ENCODE measurements at places on chromosomes 2 and 18.

DNA sequence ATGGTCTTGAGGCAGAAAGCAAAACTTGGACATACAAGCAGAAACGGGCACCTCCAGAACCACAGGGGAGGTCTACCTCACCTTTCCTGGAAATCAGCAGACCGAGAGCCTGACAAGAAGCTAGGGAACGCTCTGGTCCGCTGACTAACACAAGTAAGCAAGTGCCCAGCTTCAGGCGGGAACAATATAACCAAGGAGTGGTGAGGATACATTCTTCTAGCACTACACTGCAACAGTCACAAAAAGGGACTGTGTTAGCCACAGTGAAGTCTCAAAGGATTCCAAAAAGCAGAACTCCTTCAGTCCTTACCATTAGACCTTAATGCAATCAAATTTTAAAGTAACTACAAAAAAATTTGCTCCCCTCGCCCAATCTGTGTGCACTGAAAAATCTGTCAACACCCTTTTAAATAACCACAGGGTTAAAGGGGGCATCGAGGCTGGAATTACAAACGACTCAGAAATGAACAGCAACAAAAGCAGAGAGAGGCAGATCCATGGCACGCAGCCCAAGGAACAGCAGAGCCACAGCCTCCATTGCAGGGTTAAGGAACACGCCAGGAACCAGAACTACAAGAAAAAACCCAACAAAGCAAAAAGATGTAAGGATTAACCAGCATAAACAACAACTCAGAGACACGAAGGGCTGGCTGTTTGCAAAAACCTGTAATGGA is 7.1 kb downstream of the THAP4 start:
- DNase-seq, result no peak

- DNase-seq, result no peak
These were observed 27.1 kb upstream of the TGIF1 start for GRCh38 chr18:3422905-3423304.

- DNase-seq, result no peak
These were observed 67.3 kb downstream of the NCKAP5 start for GRCh38 chr2:133500917-133501316.

DNA sequence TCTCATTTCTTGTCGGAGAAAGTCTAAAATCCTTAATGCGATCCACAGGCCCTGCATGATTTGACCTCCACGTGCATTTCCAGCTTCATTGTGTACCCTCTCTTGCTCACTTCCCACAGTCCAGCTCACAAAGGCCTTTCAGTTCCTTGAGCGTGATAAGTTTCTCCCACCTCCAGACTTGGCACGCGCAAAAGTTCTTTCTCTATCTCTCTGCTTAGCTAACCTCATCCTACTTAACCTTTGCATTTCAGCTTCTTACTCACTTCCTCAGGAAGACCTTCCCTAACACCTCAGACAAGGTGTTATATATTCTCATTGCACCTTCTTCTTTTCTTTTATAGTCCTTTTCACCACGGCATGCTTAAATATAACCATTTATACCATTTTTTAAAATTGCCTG is 124.8 kb upstream of the XPO1 start:
- DNase-seq, result no peak

DNA sequence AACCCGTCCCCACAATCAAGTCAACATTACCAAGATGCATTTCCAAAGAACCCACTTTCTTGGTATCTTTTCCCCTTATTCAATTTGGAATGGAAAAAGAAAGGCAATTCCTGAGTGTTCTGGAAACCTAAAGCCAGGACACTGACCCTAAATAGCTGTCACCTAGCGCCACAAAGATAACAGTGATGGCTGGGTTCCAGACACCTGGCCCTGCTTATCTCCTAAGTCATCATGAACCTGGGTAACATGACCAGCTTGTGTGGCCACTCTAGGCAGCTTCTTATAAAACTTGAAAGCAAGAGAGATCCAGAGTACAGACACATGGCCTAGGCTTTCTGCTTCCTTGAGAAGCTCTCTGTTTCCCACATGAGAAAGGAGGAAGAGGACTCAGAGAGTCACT is 95.4 kb downstream of the BOD1L2 start:
- DNase-seq, result no peak

- no peak for DNase-seq
These were observed 13.5 kb downstream of the SIX3 start for GRCh38 chr2:44954889-44955592.

- DNase-seq, result no peak
These were observed 18.1 kb downstream of the SOWAHC start for GRCh38 chr2:109632158-109632789.

DNA sequence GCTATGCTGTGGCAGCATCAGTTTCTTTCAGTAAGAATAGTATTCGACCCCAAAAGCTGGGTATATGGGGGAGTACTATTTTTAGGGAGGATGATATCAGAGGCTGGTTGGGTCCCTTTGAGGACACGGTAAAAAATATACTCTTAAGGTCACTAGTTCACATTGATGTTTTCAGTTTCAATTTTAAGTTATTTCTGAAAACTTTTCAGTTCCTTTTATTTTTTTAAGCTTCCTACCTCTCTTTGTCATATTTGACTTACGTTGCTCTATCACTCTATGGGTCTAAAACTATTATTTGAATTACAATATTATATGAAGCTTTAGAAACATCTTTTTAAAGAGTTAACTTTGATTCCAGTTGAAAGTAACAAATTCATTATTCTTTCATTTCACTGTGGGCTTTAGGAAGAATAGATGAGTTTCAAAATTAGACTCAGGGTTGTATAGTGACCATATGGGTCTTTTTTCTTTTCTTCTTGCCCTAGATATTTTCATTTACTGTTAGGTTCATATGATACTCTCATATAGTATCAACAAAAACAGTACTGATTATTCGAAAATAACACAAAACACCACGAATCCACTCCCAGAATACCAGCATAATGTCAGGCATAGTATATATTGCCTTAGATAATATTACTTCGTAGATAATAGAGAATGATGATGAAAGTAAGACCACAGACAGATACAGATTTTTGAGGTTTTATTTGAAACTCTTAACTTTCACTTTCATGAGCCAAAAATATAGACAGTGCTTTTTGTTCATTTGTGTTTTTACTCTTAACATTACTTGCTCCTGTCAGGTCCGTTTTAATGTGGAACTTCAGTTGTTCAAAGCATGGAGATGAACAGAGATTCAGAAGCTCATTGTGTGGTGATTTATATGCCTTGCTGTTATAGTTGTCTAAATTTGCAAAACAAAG is 9.8 kb downstream of the RMDN2 start:
- no peak for DNase-seq

GRCh38 chr2:188142636-188143295 is 148.9 kb upstream of the GULP1 start:
- no peak for DNase-seq

DNA sequence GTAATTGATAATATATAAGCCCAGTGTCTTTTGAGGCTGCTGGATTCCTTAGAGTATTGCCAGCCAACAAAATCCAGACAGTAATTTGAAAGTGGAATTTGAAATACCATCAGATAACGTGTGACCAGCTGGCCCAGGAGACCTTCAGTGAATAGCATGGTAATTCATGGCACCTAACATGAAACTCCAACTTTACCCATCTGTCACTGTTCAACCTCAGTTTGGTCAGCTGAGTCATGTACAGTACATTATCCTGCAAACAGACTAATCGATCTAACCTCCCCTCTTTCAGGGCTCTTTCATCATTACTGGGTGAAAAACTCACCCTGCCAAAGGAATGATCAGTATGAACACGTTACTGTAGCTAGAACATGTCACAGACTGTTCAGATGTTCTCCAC is 230.6 kb downstream of the DOK6 start:
- DNase-seq, result no peak

GRCh38 chr2:74558284-74559230 is 4.0 kb downstream of the DOK1 start:
- DNase-seq, result no peak

GRCh38 chr2:72583376-72583775 is 242.5 kb downstream of the EXOC6B start:
- DNase-seq, result no peak

DNA sequence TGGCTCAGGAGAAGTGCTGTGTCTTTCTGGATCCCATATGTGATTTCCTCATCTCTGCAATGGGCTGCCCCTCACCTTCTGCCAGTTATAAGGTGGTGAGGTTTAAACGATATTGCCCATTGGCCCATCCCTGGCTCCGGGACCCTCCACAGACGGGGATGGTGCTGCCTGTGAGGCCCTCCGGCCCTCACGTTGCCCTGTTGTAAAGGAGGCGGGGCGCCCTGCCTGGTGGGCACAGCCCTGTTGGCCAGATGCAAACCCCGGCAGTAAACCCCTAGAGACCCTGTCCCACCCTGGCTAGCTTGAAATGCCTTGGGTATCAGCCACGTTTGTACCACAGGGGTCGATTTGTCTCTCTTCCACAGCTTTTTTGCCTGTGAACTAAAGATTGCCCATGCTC is 7.4 kb downstream of the ARHGEF4 start:
- DNase-seq, result no peak

DNA sequence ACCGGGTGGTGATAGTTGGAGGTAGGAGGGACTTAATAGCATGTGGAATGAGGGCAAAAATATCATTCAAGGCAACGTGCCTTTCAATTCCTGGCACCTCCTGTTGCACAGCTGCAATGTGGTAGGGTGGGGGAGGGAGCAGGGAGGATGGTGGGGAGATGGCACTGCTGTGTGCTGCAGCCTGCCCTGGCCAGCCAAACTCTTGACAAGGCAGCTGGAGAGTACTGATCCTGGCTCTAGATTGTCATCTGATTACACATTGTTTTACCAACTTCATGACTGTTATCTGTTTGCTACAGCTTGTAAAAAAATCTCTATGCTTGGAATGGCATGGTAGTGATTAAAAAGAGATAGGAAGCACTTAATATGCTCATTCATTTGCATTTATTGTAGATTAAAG is 47.7 kb downstream of the PLCL1 start:
- no peak for DNase-seq

- DNase-seq, result no peak
These were observed 808.1 kb downstream of the RNF144A start for GRCh38 chr2:7725171-7725849.

DNA sequence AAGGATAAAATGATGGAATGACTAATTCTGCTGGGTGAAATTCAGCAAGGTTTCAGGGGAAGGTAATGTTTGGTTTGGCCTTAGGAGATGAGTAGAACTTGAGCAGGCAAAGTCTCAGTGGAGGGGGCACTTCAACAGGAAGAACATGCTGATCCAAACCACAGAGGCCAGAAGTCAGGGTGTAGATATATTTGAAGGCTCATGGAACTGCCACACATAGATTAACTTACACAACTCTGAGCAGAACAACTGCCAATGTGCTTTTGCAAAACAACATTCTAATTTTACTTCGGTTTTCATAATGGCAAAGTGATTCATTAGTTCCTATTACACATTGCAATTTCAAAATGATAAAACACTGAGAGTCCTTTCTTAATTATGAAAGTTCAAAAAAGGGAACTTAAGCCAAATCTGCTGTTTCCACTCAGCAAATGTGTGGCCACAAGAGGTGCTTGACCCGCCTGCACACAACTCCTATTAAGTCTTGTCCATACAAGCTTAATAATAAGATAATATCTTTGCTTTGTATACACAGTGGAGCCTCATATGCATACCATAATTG is 284.8 kb downstream of the MREG start:
- DNase-seq, result no peak

DNA sequence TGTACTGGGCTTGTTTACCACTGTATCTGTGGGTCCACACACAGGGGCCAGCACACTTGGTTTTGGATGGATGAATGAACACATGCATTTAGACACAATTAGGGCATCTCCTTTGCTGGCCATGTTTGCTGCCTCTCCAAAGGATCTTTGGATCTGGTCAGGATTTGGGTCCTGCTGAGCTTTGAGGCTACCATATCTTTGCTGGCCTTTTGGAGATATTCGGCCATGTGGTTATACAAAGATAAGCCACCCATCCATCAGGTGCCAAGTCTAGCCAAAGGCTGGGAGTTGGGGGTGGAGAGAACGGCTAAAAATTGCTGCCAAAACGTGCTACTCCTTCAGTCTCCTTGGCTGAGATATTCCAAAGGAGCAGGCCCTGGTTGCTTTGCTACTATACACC is 18.2 kb upstream of the FZD7 start:
- DNase-seq, result no peak

GRCh38 chr18:57951117-57951796 is 92.8 kb upstream of the NEDD4L start:
- DNase-seq, result no peak
